ENCODE measurements at places on chromosomes 1 and 21.

- no peak for DNase-seq
These were observed 35.5 kb downstream of the COLGALT2 start for GRCh38 chr1:184002071-184002470.

GRCh38 chr1:247277191-247277590, 21.3 kb downstream of the VN1R5 start:
- no peak for DNase-seq

DNA sequence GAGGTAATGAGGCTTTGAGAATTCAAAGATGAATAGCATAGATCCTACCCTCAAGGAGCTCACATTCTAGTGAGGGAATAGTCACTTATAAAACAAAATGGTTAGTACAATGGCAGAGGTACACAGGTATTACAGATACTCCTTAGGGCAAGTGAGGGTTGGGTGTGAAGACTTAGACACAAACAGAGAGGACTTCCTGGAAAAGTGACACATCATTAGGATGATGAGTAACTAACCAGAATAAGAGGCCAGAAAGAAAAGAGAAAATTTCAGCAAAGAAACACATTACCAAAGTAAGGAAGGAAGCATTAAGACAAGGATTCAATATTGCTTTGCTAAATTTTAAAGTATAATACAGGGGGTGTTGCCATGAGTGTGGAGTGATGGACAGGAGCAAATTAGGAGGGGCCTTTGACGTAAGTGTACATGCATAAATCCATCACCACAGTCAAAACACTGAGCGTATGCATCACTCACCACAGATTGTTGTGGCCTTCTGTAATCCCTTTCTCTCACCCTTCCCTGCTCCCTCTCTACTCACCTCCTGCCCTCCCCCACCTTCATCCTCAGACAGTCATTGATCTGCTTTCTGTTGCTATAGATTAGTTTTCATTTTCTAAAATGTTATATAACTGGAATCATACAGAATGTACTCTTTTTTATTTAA, 7.9 kb downstream of the CD53 start:
- DNase-seq, result no peak

DNA sequence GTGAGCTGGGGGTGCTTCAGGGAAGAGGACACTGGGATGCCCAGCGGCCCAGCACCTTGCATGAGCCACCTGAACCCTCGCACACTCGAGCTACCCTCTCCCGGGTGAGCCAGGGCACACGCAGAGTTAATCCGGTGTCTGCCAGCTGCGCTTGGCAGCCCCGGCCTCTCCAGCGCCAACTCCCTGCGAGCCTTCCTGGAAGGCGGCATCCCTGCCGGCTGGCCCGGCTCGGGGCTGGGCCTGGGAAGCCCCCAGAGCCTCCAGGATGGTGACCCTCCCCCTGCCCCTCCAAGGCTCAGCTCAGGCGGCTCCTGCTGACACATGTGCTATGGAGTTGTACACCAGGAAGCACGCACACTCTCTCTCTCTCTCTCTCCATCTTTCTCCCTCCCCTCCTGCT, 48.7 kb downstream of the RAP1GAP start:
- no peak for DNase-seq

GRCh38 chr1:116847688-116848531, 61.8 kb upstream of the PTGFRN start:
- no peak for DNase-seq

GRCh38 chr1:205275133-205275532, 46.4 kb downstream of the NUAK2 start:
- no peak for DNase-seq

DNA sequence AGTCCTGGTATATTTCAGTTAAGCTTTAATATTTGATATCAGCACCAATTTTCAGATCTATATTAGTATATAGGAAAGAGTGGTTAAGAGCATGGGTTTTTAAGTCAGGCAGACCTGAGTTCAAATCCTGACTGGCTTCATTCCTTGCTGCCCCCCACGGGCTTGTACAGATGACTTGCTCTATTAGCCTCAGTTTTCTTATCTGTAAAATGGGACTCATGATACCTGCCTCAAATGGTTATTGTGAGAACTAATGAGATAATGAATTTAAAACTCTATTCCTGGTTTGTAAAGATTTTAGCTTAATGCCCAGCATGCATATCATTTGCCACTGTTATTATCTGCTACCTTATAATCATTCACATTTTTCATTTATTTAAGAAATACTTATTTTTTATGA, 264.5 kb downstream of the RPS6KC1 start:
- DNase-seq, result no peak

DNA sequence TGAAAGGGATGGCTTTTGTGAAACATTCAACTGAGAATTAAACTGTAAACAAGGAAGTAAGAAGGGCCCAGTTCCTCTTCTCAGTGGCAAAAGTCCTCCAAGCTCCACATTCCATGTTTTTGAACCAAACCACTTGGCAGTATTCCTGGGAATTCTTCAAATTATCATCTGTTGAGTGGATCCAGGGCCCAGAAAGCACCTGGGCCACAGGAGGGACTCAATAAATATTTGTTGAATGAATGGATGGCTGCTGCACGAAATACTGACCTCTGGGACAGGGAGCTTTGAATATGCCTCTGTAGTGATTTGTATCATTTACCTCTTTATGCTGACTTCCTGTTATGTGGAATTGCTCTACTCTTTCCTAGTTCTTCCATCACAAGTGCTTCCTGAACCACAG, 4.7 kb downstream of the SLC35F3 start:
- DNase-seq, result no peak

GRCh38 chr1:17523321-17524041, 16.0 kb upstream of the ARHGEF10L start:
- DNase-seq, result no peak

- no peak for DNase-seq
These were observed 183.7 kb upstream of the FAM78B start for GRCh38 chr1:166350490-166350889.

DNA sequence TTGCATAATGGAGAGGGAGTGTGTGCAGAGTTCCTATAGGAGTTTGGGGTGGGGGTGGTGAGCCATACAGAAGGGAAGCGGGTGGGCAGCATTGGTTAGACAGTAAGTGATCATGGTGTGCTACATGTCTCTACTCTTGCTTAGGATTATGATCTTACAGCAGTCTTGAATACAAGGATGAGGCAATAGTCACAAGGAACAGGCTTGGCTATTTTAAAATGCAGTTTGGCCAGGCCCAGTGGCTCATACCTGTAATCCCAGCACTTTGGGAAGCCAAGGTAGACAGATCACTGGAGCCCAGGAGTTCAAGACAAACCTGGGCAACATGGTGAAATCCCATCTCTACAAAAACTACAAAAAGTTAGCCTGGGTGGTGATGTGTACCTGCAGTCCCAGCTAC, 12.3 kb downstream of the MYOC start:
- DNase-seq, result no peak

GRCh38 chr1:24390924-24391782, 22.4 kb downstream of the STPG1 start:
- peak; percentile 80 for DNase-seq

DNA sequence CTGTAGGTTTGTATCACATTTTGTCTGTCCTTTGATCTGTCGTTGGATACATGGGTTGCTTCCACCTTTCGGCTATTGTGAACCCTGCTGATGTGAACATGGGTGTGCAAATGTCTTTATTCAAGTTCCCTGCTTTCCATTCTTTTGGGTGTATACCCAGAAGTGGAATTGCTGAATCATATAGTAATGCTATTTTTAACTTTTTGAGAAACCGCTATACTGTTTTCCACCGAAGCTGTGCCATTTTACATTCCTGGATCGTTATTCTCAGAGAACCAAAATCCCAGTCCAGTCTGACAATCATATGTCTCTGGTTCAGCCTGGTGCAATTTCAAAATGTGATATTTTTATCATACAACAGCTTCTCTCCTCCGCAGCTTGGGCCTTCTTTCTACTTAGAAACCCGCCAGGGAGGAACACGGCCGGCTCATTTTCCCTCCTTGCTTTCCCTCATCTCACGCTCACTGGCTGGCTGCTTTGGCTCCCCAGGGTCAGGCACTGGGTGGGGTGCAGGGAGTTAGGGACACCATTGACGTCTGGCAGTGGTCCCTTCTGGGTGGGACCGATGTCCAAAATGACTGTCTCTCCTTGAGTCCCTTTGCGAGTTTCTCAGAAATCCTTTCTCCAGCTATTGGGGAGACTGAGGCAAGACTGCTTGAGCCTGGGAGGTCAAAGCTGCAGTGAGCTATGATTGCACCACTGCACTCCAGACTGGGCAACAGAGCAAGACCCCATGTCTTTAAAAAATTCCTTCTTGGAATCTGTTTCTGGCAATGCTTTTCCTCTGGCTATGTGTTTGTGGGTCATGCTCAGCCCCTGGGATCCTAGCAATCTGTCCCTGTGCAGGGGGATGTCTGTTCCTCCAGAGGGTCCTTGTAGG, 73.5 kb upstream of the AKT3 start:
- no peak for DNase-seq

- DNase-seq, result no peak
These were observed 2.6 kb downstream of the PEX10 start for GRCh38 chr1:2409745-2410144.

DNA sequence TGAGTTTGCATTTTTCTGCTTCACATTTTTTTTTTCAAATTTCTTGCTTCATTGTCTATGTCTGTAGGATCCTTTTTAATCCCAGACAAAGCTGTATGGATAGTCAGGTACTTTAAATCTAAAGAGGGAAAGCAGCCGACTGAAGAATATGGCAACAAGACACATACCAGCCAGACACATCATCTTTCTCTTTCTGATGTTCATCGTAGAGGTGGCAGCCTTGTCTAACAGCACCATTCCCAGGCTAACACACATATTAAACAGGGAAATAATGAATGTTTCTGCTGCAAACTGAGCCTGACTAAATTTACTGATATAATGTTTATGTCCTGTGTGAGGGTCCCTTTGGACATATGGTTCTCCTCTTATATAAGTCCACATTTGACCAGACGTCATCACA, 3.7 kb upstream of the TEKT2 start:
- DNase-seq, result no peak

- no peak for DNase-seq
These were observed 276.5 kb downstream of the PRDM2 start for GRCh38 chr1:13976485-13976884.

Data from activated CD8-positive, alpha-beta memory T cell treated with anti-CD3 and anti-CD28 coated beads for 24 hours (primary cell).